ENCODE measurements at places on chromosomes 3 and 15.
A peak's percentile ranks its signal among the peaks of the same experiment; 100 is the strongest.

GRCh38 chr3:149688122-149688757 lies 30.4 kb upstream of the WWTR1 start:
- DNase-seq, result no peak

DNA sequence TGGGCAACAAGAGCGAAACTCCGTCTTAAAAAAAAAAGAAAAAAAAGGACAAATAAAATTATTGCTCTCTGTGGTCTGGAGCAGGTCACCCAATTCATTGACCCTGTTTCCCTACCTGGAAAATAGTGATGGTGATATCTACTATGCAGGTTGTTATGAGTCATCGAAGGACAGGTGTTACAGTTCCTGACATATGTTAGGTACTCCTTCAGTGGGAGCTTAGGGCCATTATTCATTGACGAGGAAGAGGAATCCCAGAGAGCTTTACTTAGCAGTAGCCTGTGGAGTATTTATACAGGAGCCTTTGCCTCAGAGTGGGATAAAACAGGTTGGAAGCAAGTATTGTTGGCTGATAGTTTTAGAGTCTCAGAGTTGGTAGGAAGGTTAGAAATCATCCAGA lies 74.5 kb downstream of the SLC7A14 start:
- no peak for DNase-seq

DNA sequence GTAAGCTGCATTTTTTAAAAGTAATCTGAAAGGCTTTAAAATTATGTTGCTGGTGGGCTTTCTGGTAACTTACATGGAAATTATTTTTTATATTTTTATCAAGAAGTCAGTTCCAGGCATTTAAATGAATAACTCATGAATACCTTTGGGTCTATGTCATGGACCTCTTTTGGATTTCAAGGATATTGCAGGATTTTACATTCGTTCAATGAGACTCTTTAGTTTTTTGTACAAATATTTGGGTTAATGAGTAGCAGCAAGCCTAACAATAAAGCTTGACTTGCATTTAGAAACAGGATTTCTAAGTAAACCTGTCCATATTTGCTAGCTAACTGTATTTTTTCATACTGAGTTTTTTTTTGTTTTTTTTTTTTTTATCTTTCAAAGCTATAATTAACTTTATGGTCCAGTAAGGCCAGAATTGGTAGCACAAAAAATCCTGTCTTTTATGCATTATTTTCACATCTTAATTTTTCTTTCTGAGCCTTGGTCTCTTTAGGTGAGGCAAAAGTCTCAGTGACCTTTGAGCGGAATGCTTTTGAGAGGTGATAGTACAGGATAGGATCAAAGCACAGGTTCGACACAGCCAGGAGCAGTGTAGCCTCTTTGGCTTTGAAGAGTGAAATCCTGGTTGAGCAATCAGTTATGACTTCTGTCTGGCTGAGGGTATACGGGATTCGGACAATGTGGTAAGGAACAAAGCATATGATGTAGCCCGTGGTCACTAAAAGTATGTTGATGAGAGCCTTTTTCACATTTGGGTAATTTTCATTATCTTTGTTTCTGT lies 4.8 kb downstream of the GPR171 start:
- DNase-seq, result no peak

- no peak for DNase-seq
Observed at GRCh38 chr15:92395098-92395635, 1.5 kb downstream of the ST8SIA2 start.

DNA sequence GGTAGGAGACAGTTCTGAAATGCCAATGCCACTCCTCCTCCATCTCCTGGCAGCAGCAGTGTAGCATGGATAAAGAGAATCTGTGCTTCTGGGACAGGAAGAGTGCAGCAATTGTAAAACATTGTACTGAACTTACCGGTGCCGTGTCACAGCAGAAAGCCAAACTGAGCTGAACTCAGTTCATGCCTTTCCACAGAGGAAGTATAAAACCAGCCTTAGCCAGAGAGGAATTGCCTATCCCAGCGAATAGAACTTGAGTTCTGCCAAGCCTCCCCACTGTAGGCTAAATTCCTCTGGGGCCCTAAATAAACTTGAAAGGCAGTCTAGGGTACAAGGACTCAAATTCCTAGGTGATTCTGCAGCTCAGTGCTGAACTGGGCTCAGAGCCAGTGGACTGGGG lies 148.8 kb downstream of the SLC9A9 start:
- DNase-seq, result no peak

GRCh38 chr3:50165910-50166538 lies 10.9 kb downstream of the SEMA3F start:
- DNase-seq, result no peak

GRCh38 chr3:53503195-53503594 lies 8.8 kb downstream of the CACNA1D start:
- DNase-seq, result no peak

- peak; percentile 79 for DNase-seq
Observed at GRCh38 chr15:79170256-79170664, 79.7 kb upstream of the RASGRF1 start.

- no peak for DNase-seq
Observed at GRCh38 chr15:73796331-73796831, 43.2 kb upstream of the INSYN1 start.

Measured in hematopoietic multipotent progenitor cell treated with erythropoietin and hydrocortisone succinate and interleukin-3 and kit ligand, for 8 days (in vitro differentiated cells).